Bladder microvascular endothelial cell (primary cell): ENCODE measurements at places on chromosomes 2 and 18. TPM values are rescaled to one million over a fixed set of nuclear protein-coding genes. Genes with fewer than 3 reads are reported as not detected.

The B4GALT6 gene
- total RNA-seq, result 1.9 and 7.0 TPM in 2 replicates

The PCARE gene
- not detected in 2 replicates for total RNA-seq

The TANC1 gene
- 46.1 and 123 TPM in 2 replicates for total RNA-seq

The PIK3C3 gene
- total RNA-seq, result 22.5 and 71.2 TPM in 2 replicates

The EEF1B2 gene
- total RNA-seq, result 480 and 604 TPM in 2 replicates

The GPR45 gene
- not detected in 2 replicates for total RNA-seq

The IRS1 gene
- 0.06 and 0.16 TPM in 2 replicates for total RNA-seq

The NR4A2 gene
- total RNA-seq, result under 0.01 and 0.13 TPM in 2 replicates

The UGT1A8 gene
- total RNA-seq, result not detected in 2 replicates

The HYCC2 gene
- total RNA-seq, result 9.4 and 18.9 TPM in 2 replicates

The MAL gene
- total RNA-seq, result not detected in 2 replicates

The ASAP2 gene
- total RNA-seq, result 28.7 and 52.2 TPM in 2 replicates

The CXCR1 gene
- not detected in 2 replicates for total RNA-seq

The COL4A4 gene
- total RNA-seq, result under 0.01 TPM in 1 of 2 replicates, not detected in the other
